HuH-7 (cell line): ENCODE measurements at places on chromosomes 3 and 15.
A peak's percentile ranks its signal among the peaks of the same experiment; 100 is the strongest.

DNA sequence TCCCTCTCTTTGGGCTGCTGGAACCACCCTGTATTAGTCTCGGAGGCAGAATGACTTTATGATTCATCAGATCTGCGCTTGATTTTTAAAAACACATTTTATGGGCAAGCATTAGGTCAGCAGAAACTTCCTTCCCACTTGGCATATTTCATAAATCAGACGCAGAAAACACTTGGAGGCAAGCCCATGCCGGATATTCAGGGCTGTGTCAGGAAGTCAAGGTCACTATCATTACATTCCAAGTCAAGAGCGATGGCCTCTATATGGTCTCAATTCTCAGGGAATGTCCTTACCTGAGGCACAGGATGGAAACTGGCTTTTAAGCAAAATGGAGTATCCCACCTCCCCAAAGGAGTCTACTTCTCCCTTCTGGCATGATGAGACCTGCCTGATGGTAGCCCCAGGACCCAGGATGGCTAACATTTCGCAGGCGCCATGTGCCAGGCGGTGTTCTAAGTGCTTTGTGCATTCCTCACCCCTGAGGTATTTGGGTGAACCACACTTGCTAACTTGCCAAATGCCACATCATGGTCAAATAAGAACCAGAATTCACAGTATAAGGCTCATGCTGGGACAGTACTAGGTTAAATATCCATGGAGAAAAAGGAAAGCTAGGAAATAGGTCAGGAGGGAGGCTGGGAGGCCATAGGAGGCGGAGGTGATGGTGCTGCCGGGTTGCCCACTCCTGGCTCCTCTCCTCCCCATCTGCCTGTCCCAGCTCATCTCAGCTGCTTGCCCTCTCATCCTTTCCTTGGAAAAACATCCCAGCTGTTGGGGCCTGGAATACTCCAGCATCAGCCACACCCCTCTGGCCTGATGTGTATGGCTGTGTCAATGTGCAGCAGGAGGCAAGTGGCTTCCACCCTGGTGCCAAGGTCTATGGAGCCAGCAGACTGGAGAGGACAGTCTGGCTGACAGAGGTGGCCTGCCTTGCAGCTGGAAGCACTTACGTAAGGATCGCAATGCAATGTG lies 18.8 kb downstream of the BCL2L10 start:
- no peak for DNase-seq

DNA sequence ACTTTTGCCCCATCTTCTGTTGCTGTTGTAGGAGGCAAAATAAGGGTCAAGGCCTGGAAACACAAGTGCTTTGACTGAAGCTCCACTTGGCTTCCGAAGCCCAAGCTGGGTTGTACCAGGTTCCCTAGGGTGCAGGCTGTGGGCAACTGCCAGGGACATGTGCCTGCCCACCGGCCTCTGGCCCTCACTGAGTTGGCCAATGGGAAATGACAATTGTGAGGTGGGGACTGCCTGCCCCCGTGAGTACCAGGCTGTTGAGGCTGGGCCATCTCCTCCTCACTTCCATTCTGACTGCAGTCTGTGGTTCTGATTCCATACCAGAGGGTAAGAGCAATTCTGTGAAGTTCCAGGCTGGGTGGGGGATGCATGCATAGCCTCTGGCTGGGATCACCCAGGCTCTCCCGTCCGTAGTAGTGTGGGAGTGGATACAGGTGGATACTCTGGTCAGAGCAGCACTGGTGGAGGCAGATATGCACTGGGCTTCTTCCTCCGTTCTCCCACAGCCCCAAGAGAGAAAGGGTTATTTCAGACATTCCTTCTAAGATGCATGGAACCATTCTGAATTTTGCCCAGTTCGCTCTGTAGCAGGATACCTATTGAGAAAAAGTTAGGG lies at the start of gene ADIPOQ:
TSS of gene ADIPOQ (plus strand) at position 285 of the 613 bp plus-strand sequence. CDS start 10,349 bp downstream, outside the sequence.
- DNase-seq = no peak

DNA sequence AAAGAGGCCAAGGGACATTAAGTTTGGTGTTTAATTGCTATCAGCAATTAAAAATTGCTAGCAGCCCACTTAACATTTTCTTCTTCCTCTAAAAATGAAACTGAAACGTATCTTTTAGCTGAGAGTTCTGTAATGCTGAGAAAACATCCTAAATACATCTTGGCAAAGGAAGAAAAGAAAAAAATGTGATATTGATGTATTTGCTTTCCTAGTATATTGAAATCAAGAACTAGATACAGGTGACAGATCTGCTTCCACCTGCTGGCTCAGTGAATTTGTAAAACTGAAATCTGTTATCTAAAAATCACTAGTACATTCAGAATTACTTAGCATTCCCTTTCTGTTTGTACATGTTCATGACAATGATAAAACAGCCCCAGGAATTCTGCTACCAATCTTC lies 283.2 kb downstream of the ZBTB20 start:
- no peak for DNase-seq

DNA sequence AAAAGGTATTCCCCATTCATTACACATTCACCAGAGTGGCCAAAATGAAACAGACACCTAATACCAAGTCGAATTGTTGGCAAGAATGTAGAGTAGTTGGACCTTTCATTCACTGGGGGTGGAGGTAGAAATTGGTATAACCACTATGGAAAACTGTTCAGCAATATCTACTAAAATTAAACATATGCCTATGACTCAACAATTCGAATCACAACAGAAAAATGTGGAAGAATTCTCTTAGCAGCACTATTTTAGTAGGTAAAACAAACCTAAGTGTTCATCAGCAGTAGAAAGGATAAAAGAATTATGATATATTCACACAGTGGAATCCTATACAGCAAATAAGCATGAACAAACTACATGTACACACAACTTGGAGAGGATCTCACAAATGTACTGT lies 30.6 kb downstream of the POLG start:
- no peak for DNase-seq

DNA sequence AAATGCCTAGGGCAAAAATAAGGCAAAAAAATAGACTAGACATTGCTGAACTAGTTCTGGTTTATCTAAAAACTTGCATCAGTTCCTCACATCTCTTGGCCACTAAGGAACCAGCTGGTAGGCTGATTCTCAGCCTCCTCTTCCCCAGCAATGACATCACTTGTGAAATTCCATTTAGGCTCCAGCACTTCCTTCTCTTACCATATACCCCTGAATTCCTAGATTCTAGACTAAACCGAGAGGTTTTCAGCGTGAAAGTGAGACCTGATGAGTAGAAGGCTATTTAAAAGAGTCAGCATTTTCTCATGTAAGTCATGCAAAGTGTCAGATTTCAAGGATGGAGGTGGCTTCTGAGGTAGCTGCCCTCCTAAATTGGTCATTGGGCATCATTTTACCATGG lies 247.1 kb upstream of the CDIN1 start:
- no peak for DNase-seq

DNA sequence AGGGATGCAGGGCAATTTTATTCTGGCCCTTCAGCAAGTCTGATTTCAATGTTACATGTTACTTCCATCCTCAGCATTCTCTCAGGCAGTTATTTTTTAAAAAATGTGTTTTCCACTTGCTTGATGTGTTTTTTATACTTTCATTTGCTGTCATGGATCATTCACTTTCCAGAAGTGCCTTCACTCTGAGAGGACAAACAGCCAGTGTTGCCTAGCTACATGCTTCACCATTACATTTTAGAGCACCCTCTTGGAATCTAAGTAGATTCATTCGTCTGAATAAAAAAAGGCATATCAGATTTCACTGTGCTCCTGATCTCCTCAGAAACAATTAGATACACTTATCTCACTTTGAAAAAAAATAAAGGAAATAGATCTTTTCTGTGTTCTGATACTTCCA lies 93.6 kb upstream of the POU1F1 start:
- DNase-seq = no peak

DNA sequence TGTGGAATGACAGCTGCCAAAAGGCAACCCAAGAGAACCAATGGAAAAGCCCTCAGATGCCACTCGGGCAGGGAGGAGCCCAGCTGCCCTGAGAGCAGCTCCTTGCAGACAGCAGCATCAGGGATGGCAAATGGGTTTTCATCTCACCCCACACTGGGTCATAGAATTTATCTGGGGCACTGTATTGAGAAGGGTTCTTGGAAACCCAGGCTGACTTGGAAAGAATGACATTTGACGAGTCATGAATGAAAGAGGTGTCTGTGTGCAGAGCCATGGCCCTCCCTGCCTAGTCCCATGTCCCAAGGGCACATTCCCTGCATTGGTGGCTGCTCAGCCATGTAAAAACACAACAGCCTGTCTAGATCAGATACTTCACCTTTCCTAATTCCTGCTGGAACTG lies 157.9 kb upstream of the BHLHE40 start:
- DNase-seq = no peak

DNA sequence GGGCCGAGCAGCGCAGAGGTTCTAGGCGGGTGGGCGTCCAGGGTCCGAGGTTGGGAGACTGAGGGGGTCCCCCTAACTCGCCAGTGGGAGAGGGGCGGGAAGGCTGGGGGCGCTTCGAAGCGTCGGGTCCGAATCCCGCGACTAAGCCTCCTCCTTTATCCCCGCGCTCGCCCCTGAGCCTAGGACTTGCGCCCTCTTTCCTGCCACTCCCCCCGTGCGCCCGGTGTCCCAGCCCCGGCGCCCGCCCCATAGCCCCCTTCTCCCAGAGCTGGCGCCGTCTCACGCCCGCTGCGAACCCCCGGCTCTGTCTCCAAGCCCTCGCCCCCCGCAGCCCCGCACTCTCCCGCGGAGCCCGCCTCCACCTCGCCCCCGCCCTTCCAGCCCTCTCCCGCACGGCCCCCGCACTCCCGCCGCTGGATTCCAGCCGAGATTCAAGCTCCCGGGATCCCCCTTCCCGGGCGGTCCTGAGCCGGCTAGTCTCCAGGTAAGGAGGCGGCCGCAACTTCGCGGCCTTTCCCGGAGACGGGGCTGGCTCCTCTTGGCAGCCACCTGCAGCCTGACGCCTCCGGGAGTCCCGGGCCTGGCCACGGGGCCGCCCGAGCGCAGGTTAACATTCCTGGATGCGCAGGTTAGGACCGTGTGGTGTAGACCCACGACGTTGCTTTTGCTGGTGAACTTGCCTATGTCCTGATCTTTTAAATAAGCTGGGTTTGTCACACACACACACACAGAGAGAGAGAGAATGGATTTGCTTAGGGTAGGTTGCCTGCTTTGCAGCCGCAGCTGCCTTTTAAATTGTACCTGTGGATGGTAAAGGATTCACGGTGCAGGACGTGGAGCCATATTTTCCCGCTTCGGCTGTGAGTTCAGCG lies 563 bp downstream of the PXYLP1 start:
- DNase-seq = peak; percentile 20

- DNase-seq = no peak
Measured at GRCh38 chr15:82312586-82313349, 36.5 kb downstream of the GOLGA6L10 start.

GRCh38 chr3:78919021-78919755 lies 848.6 kb downstream of the ROBO1 start:
- DNase-seq = peak; percentile 19
